ENCODE measurements at places on chromosomes 6 and 20.

GRCh38 chr6:52976149-52976548, 18.9 kb downstream of the GSTA4 start:
- DNase-seq, result no peak

DNA sequence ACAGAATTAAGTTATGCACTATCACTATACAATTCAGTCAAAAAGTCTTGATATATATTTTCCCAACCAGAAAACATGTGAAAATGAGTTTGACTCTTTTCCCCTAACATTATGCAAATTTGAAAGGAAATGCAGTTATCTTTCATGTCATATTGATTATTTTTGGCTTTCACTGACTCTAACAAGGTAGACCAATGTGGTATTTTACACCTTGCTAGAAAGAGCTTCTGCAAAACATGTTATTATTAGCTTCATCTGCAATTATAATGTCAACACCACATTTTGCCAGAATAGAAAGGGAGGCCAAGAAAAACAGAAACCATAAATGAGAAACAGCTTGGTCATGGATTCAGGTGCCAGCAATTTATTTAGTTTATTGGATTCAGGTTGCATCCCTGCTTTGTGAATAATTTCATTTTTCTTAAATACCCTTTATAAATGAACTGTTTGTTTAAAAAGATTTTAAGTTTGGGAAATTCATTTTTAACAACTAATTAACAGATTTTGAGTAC, 226.1 kb upstream of the GJE1 start:
- DNase-seq, result no peak

DNA sequence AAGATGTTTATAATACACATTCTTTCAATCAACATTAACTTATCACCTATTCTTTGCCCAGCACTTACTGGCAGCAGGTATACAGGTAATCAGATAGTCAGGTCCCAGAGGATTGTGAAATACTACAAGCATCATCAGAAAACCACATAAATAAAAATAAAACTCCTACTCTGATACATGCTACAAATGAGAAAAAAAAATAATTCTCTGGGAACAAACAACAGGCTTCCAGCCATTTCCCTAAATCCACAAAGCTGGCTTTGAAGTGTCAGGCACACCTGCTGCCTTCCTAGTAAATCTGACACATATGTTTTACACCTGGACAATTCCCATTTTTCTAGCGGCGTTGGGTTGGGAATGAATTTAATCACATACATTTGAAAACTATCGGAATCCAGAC, 384.5 kb upstream of the CDH4 start:
- no peak for DNase-seq

GRCh38 chr6:33407132-33407718, 3.6 kb upstream of the PHF1 start:
- no peak for DNase-seq

GRCh38 chr20:419556-420165, 11.6 kb downstream of the RBCK1 start:
- DNase-seq, result no peak

DNA sequence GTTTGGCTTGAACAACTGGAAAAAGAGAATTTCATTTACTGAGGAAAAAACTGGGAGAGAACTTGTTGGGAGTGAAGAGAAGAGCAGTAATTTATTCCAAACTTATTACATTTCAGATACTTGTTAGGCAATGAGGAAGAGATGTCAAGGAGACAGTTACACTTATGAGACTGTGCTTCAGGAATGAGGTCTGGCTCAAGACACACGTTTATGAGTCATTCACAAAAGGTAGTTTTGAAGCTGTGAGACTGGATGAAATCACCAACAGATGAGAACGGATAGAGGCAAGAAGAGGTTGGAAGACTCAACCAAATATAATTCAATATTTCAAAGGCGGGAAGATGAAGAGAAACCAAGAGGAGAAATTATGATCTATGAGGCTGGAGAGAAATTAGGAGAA, 70.6 kb upstream of the DEFB112 start:
- no peak for DNase-seq

DNA sequence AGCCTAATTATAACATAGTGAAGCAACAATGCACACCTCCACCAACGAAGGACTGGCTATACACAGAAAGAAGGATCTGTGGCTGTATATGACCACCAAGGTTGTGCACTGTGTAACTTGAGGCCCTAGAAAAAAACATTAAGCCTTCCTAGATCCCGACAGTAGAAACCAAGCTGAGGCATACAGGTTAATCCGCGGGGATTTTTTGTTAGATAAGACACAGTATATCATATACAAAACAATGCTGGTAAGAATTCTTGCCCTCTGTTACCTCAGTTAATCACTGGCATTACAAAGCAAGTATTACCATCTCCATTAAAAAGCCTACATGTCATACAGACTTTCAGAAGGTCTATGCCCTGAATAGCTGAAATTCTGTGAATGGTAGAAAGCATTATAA, 228.8 kb downstream of the TBC1D32 start:
- DNase-seq, result no peak

- DNase-seq, result no peak
These were observed 2.1 kb upstream of the TRDN start for GRCh38 chr6:123638865-123639264.

DNA sequence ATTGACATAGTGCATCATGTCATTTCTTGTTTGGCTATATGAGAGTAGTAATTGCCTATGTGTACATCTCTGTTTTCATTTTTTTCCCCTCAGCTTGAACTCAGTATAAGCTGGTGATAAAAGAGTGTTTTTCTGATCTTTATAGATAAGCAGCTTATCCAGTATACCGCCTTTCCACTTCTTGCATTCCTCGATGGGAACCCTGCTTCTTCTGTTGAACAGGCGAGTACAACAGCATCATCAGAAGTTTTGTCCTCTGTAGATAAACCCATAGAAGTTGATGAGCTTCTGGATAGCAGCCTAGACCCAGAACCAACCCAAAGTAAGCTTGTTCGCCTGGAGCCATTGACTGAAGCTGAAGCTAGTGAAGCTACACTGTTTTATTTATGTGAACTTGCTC, 32.3 kb downstream of the HSF2 start:
- no peak for DNase-seq

GRCh38 chr6:10098756-10099528, 315.9 kb downstream of the TFAP2A start:
- DNase-seq, result no peak

DNA sequence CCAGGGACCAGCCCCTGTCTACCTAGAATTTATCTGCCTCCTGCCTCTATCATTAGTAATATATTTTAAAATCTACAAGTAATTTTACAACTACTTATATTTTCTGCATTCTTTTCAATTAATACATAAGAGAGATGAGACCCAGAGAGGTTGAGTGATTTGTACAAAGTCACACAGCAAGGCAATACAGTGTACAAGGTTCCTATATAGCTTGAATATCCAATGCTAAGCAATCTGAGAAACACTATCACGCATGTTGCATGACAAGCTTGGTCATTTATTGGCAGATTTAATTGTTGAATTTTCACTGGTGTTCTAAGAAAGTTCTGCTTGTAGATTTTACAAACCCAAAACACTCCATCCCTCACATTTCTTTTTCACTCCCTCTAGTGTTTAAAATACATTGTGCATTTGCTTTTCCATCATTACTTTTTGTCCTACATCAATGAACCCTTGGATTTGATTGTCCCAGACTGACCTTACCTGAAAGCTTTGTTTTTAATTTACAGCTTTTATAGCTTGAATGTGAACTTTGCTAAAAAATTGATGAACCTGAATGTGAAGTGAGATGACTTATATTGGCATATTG, 520.9 kb upstream of the CITED2 start:
- no peak for DNase-seq

- no peak for DNase-seq
These were observed 52.3 kb downstream of the HBS1L start for GRCh38 chr6:135002229-135002844.

GRCh38 chr20:36984257-36984638, 32.7 kb upstream of the SAMHD1 start:
- DNase-seq, result no peak

- no peak for DNase-seq
These were observed 11.0 kb downstream of the DSTN start for GRCh38 chr20:17580895-17581294.

DNA sequence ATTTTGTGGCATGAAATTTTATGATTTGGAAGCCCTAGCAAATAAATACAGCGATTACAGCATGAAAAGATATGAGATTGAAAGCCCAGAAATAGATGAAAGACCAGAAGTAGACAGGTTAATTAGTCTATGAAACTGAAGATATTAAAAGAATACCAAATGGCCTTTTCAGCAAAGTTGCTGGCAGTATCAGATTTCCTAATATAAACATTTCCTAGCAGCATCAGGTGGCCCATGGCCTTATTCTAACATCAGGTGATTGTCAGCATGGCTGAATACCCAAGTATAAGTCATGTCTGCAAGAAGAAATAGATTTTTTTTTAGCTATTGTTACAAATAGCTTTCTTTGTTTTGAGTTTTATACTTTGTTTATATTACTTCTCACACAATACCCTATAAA, 93.2 kb downstream of the CLVS2 start:
- no peak for DNase-seq

GRCh38 chr20:21956591-21956990, 251.1 kb downstream of the PAX1 start:
- DNase-seq, result no peak

- DNase-seq, result no peak
These were observed 7.8 kb downstream of the ZBP1 start for GRCh38 chr20:57612436-57612835.

DNA sequence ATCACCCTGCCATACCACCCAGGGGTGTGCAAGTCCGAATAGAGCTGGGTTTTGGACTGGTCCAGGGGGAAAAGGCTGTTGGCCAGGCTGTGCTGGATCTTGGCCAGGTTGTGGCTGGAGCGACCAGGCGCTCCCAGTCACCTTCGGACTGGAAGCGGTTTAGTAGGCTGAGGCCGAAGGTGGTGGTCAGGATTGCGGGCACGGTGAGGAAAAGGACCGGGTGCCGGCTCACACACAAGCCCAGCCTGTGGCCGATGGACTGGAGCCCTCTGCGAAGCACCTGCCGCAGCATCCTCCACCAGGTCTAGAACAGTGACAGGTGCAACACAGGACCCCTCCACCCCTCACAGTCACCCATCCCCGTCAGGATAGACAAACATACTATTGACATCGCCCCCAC, 590.6 kb upstream of the PTCHD4 start:
- DNase-seq, result peak; percentile 45

- no peak for DNase-seq
These were observed 175.9 kb upstream of the SCGN start for GRCh38 chr6:25476126-25476525.

DNA sequence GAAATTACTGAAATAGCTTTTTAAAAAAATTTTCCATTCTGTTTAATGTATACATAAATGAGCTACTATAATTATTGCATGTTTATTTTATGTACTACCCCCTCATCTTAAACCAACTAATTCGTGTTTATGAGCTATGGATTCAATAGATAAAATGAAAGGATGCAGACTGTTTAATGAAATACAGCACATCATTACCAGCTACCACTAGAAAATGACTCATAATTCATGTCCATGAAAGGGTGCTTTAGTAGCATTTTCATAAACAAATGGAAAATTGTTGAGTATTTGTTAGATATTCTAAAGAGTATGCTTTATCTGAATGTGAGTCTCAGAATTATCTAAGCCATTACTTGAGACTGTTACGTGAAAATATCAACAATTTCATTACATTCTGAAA, 1590.1 kb downstream of the HACE1 start:
- no peak for DNase-seq

DNA sequence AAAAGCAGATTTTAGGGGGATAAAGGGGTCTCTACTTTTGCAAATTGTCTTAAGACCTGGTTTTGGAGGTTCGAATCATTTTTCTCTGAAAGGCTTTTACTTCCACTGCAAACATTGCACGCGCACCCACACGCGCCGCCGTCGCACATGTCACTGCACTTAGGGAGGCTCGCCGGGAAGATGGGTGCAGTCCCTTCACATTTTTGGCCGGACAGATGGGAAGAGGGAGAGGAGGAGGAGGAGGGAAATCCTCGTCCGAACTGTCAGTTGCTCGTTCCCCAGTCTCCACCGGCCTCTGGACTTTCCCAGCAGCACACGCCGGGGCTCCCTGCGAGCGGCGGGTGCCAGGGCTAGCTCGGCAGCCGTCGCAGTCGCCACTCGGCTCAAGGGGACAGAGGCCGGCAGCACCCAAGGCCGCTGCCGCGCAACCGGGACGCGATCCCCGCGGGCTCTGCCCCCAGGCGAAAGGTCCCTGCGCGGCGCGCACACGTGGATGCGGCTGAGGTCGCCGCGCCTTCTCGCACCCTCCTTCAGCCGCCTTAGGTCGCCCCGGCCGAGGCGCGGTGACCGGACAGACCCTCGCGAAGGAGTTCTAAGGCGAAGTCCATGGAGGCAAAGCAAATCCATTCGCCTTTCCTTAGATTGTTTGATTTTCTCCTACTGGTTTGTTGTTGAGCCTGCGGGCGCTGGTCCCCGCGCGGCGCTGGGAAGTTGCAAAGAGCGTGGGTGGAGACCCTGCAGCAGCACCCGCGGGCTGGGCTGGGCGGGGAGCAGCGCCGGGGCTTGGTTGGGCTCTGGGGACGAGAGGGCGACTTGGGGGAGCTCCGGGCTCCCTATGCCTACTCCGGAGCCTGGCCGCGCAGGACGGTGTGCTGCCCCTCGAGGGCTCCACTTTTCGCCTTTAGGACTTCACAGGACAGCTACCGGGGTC, 1.2 kb downstream of the MYB start:
- DNase-seq, result peak; percentile 75

GRCh38 chr6:104954190-104954797, 2.6 kb upstream of the LIN28B start:
- DNase-seq, result no peak

DNA sequence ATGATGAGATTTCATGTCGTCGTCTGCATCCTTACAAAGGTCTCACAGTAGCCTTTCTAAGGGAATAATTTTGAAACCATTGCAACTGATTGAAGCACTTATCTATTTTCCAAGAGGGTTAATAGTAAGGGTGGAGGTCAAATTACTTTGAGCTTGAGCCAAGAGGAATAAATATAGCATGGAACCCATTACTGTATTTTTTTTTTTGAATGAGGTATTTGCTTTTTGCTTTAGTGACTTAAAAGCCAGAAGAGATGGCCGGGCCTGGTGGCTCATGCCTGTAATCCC, 78.3 kb downstream of the SCAND1 start:
- no peak for DNase-seq

- peak; percentile 69 for DNase-seq
These were observed 128.1 kb downstream of the CEBPB start for GRCh38 chr20:50318710-50319109.

GRCh38 chr6:141169419-141169818, 963.3 kb upstream of the GJE1 start:
- no peak for DNase-seq

GRCh38 chr20:37342231-37343177, 3.4 kb upstream of the SRC start:
- peak; percentile 48 for DNase-seq

GRCh38 chr20:5426026-5426425, 109.3 kb upstream of the PROKR2 start:
- DNase-seq, result no peak

GRCh38 chr6:33029328-33030184, 20.2 kb upstream of the HLA-DOA start:
- DNase-seq, result no peak

DNA sequence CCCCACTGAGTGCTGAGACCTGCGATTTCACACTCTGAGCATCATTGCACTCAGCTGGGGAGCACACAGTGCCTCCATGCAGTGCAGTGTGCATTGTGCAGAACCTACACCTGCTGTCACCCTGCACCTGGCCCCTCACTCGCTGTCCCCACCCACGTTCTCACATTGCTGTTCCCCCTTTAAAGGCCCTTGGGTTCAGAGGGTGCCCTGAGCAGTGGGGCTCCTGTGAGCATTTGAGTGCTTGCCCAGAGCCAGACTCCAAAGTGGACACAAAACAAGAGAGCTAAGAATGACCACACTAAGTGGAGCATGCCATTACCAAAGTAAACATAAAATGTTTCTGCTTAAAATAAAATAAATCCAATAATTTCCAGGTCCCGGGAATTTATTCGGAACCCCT, 131.0 kb upstream of the CST7 start:
- no peak for DNase-seq

All from upper lobe of right lung (tissue), 1 donor.